ENCODE measurements at places on chromosomes 7 and 10.

- no peak for DNase-seq
Measured at GRCh38 chr7:87506246-87507180, 31.0 kb upstream of the ABCB4 start.

DNA sequence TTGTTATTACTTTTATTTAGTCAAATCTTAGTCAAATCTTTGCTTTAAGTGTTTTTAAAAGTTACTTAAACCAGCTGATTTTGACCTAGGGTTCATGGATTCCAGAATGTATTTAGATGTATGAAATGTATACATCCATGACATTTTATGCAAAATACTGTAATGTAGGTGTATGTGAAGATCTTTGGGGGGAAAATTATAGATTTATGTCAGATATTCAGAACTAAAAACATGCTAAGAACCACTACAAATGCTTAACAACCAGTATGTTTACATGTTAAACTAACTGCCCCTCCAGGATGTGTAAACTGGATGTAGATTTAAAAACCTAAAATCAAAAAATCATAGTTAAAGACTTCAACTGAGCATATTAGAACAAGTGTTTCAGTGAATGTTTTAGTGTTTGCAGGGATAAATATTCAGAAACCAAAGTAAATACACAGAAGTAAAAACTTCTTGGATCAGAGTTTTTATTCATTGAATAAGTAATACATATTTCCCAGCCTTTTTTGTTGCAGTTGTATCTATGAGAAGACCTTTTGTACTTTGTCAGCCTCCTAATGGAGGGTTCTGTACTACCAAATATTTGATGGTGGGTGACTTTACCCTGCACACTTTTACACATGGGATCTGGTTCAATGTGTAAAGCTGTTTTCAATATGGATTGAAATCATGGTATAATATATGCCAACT is 3.9 kb downstream of the CPED1 start:
- DNase-seq = no peak

DNA sequence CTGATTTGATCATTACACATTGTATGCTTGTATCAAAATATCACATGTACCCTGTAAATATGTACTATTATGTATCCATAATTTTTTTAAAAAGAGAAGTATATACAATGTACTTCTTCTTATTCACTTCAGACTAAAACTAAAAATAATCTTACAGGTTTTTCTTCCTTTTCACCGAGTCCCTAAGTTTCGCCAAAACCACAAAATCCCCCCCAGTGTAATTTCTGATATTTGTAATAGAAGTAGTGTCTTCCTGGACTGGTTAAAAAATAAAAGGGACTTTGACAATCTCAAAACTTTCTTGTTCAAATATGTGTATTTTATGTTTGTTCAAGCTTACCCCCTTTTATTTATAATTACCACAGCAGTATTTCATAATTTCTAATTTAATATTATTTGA is 23.9 kb downstream of the EPC1 start:
- DNase-seq = no peak

DNA sequence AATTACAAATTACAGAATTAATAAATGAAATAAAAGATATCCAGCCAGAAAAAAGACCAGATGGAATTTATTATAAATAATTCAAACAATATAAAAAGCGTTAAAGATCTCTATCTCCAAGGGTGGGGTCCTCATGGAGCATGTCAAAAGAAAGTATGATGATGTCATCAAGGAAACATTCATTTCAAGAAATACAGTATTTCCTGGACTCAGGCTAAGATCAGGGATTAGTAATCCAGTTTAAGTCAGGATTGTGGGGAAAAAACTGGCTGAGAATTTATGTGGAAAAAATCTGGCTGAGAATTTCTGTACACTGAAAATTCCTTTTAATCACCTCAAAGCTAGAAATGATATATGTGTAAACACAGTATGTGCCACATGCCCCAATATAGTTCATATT is 1075.3 kb downstream of the XPNPEP1 start:
- no peak for DNase-seq

- DNase-seq = no peak
Measured at GRCh38 chr7:81584667-81585066, 185.2 kb downstream of the HGF start.

DNA sequence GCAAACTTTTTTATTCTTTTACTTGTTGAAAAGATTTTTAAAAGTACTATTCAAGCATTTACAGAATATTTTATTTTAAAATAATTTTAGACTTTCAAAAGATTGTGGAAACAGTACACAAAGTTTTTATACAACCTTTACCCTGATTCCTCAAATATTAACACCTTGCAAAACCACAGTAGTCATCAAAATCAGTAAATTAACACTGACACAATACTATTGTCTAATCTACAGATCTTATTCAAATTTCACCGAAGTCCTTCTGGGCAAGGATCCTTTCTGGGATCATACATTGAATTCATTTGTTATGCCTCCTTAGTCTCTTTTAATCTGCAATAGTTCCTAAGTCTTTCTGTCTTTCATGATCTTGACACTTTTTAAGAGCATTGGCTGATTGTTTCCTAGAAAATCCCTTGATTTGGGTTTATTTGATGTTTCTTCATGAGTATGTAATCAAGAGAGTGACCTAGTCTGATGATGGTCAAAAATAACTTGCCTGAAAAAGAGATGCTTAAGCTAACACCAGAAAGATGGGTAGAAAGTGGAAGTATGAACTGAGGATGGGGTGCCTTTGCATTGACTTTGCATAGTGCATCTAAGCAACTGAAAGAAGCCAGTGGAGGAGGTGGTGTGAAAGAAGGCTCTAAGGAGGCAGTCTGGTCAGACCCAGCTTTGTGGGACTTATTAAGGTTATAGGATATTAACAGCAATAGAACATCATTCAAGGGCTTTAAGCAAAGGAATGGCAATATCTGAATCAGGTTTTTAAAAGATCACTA is 9.7 kb downstream of the STAMBPL1 start:
- no peak for DNase-seq

DNA sequence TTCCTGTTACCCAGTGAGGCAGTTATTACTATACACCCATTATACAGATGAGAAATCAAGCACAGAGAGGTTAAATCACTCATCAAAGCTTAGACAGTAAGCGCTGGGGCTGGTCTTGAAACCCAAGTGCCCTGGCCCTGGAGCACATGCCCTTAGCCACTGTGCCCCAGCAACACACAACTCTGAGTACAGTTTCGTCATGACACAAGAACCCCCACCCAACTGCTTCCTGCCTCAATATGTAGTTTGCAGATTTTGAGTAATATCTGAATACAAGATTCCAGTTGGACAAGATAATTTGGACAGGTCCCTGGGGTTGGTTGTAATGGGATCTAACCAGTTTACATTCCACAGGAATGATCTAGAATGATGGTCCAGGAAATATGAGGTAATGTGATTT is 62.8 kb downstream of the SH3PXD2A start:
- DNase-seq = no peak

GRCh38 chr7:122199171-122199570 is 55.1 kb upstream of the AASS start:
- DNase-seq = no peak

DNA sequence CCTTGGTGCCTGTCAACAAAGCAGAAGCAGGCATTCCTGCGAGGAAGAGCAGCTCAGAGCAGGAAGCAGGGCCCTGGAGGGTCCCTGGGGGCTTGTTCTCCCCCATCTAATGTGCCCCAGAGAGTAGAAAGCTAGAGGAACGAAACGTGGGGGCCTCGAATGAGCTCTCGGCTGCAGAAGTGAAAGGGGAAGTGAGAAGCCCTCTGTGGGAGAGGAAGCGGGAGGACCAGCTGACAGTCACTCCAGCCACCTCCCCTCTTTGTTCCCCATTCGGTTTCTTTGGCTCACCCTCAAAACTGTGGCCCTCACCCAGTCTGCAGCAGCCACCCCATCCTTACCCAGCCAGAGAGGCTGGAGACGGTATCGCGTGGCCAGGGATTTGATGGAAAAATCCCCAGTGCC is 25.0 kb downstream of the C10orf105 start:
- peak; percentile 25 for DNase-seq

- DNase-seq = no peak
Measured at GRCh38 chr7:111045449-111045848, 45.5 kb upstream of the LRRN3 start.

GRCh38 chr7:111752022-111752582 is 189.8 kb upstream of the IMMP2L start:
- peak; percentile 14 for DNase-seq

- no peak for DNase-seq
Measured at GRCh38 chr10:26494018-26494417, 55.9 kb downstream of the APBB1IP start.

GRCh38 chr7:124429923-124430322 is 335.7 kb downstream of the GPR37 start:
- no peak for DNase-seq

DNA sequence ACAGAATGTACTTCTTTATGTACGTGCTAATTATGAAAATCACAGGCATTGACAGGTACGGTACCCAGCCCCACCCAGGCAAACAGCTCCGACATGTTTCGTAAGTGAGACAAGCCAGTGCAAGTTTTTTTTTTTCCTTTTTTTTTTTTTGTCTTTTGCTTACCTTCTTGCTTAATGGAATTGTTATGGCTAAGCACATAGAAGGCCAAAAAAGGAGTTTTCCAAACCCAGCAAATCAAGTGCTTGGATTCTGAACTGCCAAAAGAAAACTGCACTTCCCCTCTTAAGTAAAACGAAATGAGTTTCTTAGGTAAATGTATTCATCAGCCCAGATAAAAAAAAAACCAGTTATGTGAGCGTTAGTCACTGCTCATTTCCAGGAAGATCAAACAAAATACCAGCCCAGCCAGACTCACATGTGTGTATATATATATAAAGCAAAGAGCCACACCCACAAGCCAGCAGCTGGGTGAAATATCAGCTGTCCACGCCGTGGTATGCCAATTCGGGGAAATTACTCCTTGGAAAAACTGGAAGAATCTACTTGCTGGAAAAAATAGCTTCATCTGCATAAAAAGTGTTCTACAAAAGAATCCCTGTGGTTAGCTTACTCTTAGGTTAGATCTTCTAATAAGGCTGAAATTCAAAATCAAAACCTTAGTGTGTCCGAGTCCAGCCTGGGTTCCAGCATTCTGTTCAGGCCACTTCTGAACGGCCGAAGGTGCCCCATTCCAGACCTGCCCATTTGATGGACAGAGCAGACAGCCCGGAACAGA is 8.0 kb downstream of the KLF6 start:
- DNase-seq = peak; percentile 47

DNA sequence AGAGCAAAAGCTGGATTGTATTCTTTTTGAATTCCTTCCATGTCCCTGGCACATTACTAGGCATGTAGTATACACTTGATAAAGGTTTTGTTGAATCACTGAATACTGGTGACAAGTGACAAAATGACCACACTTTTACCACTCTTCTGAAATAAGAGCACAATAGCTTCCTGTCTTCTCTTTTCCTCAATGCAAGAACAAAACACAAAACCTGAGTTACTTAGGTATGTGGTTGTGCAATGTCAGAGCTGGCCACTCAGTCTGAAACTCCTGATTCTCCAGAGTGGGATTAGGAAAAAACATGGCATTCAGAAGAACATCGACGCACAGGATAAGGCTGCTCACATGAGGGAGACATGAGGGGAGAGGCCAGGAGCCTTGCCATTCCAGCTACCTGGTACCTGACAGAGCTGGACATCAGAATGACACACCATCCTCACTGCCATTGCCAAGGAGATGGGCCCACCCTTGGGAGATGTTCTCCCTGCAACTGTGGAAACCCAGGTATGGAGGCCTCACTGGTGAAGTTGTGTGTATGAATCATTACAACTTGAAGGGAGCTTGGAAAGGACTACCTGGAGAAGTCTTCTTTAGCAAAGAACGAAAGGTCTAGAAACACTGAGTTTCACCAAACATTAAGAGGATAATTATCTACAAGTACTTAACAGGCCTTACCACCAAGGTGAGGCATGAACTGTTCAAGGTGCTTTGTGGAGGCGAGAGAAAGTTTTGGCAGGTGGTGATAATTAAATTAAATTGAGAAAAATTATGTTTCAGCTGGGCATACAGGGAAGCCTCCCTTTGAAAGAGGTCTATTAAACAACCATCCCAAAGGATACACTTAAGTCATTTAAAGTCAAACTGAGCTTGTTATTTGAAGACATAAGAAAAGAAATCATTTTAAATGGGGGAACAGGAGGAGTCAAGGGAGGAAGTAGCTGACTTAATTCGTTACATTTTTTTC is 246.5 kb upstream of the AOAH start:
- no peak for DNase-seq

DNA sequence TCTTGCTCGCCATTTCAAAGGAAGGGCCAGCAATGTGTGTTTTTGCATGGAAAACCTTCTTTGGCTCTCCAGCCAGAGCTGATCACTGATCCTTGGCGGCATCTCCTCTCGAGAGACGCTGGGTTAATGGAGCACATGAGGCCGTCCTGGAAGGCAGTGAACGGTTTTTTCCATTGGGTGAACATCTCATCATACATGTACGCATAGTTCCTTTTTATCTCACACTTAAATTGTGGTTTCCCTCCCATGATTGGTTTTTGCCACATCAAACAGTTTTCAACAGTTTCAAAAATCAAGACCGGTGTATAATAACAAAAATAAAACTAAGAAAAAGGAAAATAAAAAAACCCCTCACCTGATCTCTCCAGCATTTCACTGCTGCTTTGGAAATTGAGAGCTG is 276.4 kb downstream of the TCF7L2 start:
- no peak for DNase-seq

- DNase-seq = no peak
Measured at GRCh38 chr7:151770232-151770631, 106.7 kb downstream of the PRKAG2 start.

- DNase-seq = no peak
Measured at GRCh38 chr10:128163701-128164100, 37.5 kb upstream of the MKI67 start.

DNA sequence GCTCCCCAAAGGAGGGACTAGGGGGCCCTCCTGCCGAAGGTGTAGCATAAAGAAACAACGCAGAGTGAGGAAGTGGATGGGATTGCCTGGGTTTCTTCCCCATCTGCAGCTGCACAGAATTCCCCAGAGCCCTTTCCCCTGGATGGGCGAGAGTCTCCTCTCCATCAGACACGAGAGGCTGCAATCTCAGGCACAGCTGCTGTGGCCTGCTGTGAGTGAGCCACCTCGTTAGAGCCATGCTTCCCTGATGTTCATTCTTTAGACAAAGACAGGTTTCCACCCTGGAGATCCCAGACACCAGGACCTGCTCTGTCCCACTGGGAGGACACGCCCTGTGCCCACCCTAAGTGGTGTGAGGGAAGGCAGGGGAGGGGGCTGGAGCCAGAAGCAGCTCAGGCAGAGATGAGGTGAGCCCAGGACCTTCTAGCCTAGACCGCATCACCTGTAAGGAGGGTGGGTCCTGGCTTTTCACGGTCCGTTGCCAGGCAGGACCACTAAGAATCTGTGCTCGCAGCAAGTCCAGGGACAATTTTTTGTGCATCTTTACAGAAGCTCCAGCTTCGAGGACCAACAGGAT is 268.6 kb upstream of the TCERG1L start:
- no peak for DNase-seq

DNA sequence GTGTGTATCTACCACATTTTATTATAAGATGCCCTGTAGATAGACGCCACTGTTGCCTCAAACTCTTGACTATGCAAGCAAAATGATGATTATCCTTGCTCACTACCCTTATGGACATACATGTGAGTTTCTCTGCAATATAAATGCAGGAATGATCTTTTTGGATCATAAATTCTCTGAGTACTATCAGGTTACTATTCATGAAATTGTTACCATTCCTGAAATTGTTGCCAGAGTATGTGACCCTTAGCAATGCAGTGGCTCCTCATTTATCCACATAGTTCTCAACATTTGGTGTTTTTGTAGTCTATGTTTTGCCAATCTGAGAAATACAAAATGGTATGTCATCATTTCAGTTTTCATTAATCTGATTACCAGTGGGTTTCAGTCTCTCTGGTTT is 166.2 kb upstream of the FAM3C start:
- no peak for DNase-seq

Measured in activated T-cell treated with anti-CD3 and anti-CD28 coated beads for 4 hours (primary cell).